Activated CD4-positive, alpha-beta T cell treated with anti-CD3 and anti-CD28 coated beads, Interleukin-2, amount 10 ng/mL, durations not matched to agents 24 days and 14 days (primary cell): ENCODE measurements at places on chromosomes 13 and 19. TPM values are rescaled to one million over a fixed set of nuclear protein-coding genes. Genes with fewer than 3 reads are reported as not detected.

Gene MTUS2
- total RNA-seq: not detected in 2 replicates

Gene NLRP9
- total RNA-seq: not detected in 2 replicates

Gene ZNF100
- total RNA-seq: 20.8 and 24.1 TPM in 2 replicates

Gene FXYD1
- 0.79 TPM in 1 of 2 replicates, not detected in the other for total RNA-seq

Gene ACER1
- total RNA-seq: 0.28 TPM in 1 of 2 replicates, not detected in the other

Gene CASP14
- not detected in 2 replicates for total RNA-seq

DNA sequence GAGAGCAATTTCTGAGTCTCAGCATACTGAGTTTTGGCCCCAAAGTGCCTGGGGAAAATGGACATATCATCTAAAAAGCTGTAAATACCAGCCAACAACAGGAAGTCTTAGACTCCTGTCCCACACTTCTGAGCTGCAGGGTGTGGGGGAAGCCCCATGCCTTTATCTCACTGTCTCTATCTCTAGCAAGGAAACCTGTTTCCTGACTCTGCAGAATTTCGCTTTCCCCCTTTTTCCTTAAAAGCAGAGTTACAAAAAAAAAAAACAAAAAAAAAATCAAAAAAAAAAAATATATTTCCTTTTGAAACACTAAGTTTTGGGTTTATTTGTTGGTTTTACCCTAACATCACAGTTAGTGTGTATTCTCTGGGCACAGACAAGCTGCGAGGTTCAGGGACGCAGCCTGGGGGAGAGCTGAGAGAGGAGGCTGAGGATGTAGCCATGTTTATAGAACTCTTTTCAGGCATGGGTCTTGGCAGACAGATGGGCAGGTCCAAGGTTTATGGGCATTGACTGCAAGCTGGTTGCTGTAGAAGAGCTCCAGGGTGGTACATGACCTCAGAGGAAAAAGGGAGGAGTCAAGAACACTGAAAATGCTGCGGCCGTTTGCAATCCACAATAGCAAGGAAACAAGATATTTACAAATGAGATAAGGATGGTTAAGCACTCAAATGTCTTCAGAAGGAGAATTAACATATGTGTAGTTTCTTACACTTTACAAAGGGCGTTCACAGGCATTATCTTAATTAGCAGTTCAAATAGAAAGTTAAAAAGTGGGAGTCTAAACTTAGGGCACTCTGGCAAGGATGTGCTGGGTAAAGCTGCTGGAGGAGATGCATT lies 4.9 kb downstream of the MBNL2 start:
- peak; percentile 85 for DNase-seq
- peaks cover 6% of the 10 kb centered on the region for H3K36me3 ChIP-seq
- H3K4me3 ChIP-seq: peak overlapping the region; percentile 86
- no peaks in the 10 kb centered on the region for H3K27me3 ChIP-seq
- peak overlapping the region; percentile 70 for H3K27ac ChIP-seq

- no peak overlapping the region for H3K27ac ChIP-seq
- no peak for DNase-seq
- no peaks in the 10 kb centered on the region for H3K4me1 ChIP-seq
- H3K4me3 ChIP-seq: no peak overlapping the region
Observed at GRCh38 chr13:23516702-23517101, 53.5 kb upstream of the TNFRSF19 start.

GRCh38 chr19:40216777-40217026 lies 1.5 kb downstream of the TTC9B start:
- no peaks in the 10 kb centered on the region for H3K36me3 ChIP-seq
- H3K27me3 ChIP-seq: peaks cover 31% of the 10 kb centered on the region
- no peak for DNase-seq
- no peak overlapping the region for H3K4me3 ChIP-seq

DNA sequence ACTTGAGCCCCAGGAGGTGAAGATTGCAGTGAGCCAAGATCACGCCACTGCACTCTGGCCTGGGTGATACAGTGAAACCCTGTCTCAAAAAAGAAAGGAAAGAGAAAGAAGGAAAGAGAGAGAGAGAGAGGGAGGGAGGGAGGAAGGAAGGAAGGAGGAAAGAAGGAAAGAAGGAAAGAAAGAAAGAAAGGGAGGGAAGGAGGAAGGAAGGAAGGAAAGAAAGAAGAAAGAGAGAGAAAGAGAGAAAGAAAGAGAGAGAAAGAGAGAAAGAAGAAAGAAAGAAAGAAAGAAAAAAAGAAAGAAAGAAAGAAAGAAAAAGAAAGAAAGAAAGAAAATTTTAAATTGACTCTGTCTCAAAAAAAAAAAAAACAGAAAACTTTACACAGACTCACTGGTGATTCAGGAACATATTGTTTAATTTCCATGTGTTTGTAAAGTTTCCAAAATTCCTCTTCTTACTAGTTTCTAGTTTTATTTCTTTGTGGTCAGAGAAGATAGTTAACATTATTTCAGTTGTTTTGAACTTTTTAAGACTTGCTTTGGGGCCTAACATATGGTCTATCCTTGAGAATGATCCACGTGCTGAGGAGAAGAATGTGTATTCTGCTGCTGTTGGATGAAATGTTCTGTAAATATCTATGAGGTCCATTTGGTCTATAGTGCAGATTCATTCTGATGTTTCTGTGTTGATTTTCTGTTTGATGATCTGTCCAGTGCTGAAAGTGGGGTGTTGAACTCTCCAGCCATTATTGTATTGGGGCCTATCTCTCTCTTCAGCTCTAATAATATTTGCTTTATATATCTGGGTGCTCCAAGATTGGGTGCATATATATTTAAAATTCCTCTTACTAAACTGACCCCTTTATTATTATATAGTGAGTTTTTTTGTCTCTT lies 204.4 kb upstream of the SERP2 start:
- H3K36me3 ChIP-seq: no peaks in the 10 kb centered on the region
- peaks cover 28% of the 10 kb centered on the region for H3K27me3 ChIP-seq
- DNase-seq: no peak
- no peak overlapping the region for H3K4me3 ChIP-seq
- no peaks in the 10 kb centered on the region for H3K4me1 ChIP-seq

GRCh38 chr13:110045202-110045601 lies 258.8 kb upstream of the IRS2 start:
- no peak overlapping the region for H3K4me3 ChIP-seq
- H3K27ac ChIP-seq: no peak overlapping the region

DNA sequence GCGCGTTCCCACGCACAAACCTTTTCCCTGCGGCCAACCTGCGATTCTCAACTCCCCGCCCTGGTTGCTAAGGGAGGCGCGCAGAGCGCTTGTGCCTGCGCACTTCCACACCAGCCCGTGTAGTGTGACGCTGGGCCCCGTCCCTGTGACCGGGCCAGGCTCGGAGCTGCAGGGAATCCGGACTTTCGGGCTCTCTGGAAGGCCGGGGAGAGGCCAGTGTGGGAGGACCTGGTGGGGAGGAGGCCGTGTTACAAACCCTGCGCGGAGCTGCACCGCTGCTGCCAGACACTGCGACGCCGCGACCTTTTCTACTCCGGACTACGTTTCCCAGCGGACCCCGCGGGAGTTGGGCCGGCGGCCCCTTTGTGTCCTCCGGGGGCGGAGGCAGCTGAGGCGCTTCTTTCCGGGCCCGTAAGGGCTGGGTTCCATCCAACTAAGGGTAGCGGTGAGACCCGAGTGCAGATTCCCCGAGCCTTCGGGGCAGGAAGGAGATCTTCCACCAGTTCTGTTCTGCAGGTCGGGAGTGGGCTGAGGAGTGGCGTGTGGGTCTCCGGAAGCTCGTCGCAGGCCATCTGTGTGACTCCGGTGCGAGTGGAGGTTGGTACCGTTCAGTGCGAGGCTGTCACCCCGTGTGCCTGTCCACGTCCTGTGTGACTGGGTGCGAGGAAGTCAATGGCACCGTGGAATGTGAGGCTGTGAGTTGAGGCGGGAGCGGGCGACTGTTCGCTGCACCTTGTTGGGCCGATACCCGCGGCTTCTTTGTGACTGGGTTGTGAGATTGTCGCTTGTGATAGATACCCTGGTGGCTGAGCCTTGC lies at the start of gene ZNF570:
TSS of gene ZNF570 (plus strand) at position 396 of the 817 bp plus-strand sequence. CDS start 999 bp downstream, outside the sequence.
- H3K4me1 ChIP-seq: peaks cover 19% of the 10 kb centered on the region
- H3K36me3 ChIP-seq: peaks cover 38% of the 10 kb centered on the region
- peak within 1 kb of the TSS; percentile 90 for H3K4me3 ChIP-seq
- no peaks in the 10 kb centered on the region for H3K27me3 ChIP-seq
- DNase-seq: peak; percentile 96

DNA sequence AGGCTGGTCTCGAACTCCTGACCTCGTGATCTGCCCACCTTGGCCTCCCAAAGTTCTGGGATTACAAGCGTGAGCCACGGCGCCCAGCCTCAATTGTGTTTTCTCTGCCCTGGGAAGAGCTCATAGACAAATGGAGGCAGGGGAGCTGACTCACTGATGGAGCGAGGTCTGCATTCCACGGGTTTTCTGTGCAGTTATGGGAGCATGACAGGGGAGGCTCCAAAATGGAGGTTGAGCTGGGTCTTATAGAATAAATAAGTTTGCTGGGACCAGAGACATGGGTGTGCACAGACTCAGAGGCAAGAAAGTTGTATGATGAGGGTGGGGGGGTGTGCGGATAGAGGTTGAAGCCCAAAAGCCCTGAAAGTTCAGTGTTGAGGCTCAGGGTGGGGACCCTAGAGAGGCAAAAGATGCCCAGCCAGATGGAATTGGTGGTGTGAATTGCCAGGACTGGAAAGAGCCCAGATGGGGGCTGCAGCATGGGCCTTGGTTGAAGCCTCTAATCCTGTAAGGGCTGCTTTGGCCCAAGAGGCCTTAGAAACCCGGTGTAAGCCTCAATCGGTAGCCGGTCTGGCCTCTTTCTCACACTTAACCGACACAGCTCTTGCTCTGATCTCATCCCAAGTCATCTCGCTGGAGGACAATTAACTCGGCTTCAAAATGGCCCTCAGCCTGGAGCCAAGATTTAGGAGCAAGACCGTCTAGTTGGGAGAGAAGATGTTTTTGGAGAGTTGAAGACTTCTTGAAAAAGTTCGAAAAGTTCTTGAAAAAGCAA lies 1.9 kb downstream of the TPM4 start:
- H3K27ac ChIP-seq: peak overlapping the region; percentile 97

- no peak for DNase-seq
- H3K36me3 ChIP-seq: no peaks in the 10 kb centered on the region
- H3K27me3 ChIP-seq: no peaks in the 10 kb centered on the region
Observed at GRCh38 chr13:94776956-94777355, 64.6 kb upstream of the SOX21 start.

DNA sequence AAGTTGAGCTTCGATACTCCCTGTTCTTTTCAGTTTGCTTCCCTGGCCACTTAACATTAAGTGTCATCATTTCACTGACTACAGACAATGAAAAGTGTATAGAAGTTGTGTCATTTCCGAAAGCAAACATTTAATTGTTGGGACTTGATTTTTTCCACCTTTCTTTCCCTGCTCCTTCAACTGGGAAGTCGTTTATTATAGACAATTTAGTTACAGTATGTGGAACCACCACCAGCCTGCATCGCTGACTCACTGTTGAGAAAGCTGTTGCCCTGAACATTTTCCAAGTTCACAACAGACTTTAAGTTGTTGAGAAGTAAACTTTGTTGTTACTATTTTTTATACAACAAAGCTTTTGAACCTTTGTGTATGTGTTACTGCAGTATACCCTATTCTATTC lies 788.4 kb upstream of the PRR20A start:
- H3K4me3 ChIP-seq: no peak overlapping the region
- no peak for DNase-seq
- H3K36me3 ChIP-seq: no peaks in the 10 kb centered on the region
- no peaks in the 10 kb centered on the region for H3K4me1 ChIP-seq
- no peaks in the 10 kb centered on the region for H3K27me3 ChIP-seq
- H3K27ac ChIP-seq: no peak overlapping the region

GRCh38 chr19:6833166-6833790 lies 54.1 kb upstream of the ADGRE1 start:
- no peak overlapping the region for H3K4me3 ChIP-seq
- no peaks in the 10 kb centered on the region for H3K27me3 ChIP-seq
- H3K36me3 ChIP-seq: peaks cover 81% of the 10 kb centered on the region
- no peak for DNase-seq
- H3K27ac ChIP-seq: no peak overlapping the region
- peaks cover 32% of the 10 kb centered on the region for H3K4me1 ChIP-seq

GRCh38 chr19:45075301-45076028 lies 813 bp downstream of the ZNF296 start:
- no peaks in the 10 kb centered on the region for H3K27me3 ChIP-seq
- H3K27ac ChIP-seq: peak overlapping the region; percentile 80
- peak overlapping the region; percentile 86 for H3K4me3 ChIP-seq

- DNase-seq: no peak
- no peak overlapping the region for H3K4me3 ChIP-seq
- H3K4me1 ChIP-seq: no peaks in the 10 kb centered on the region
- no peak overlapping the region for H3K27ac ChIP-seq
Observed at GRCh38 chr19:32230441-32230840, 115.0 kb upstream of the ZNF507 start.

GRCh38 chr19:13151605-13152355 lies 1.6 kb downstream of the IER2 start:
- H3K4me1 ChIP-seq: peaks cover 38% of the 10 kb centered on the region
- H3K27ac ChIP-seq: peak overlapping the region; percentile 100
- H3K36me3 ChIP-seq: peaks cover 36% of the 10 kb centered on the region
- peaks cover 2% of the 10 kb centered on the region for H3K27me3 ChIP-seq

DNA sequence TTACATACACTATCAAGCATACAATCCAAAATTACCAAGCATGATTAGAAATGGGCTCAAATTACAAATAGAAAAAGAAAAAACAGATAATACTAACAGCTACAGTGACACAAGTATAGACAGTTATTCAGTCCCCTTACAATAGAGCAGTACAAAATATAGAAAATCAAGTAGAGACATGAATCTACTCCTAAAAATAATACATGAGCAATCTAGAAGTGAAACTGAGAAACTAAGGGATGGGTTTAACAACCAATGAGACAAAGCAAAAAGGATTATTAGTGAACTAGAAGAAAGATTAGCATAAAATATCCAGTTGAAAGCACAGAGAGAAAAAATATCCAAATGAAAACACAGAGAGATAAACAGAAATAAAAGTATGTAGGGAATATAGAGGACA lies 426.7 kb downstream of the TBC1D4 start:
- DNase-seq: no peak
- H3K27ac ChIP-seq: no peak overlapping the region
- no peak overlapping the region for H3K4me3 ChIP-seq
- H3K27me3 ChIP-seq: no peaks in the 10 kb centered on the region
- no peaks in the 10 kb centered on the region for H3K36me3 ChIP-seq

- H3K4me3 ChIP-seq: no peak overlapping the region
- DNase-seq: no peak
- peaks cover 12% of the 10 kb centered on the region for H3K4me1 ChIP-seq
- H3K27me3 ChIP-seq: peaks cover 10% of the 10 kb centered on the region
- H3K36me3 ChIP-seq: no peaks in the 10 kb centered on the region
Observed at GRCh38 chr19:54422136-54422535, 6.9 kb downstream of the TTYH1 start.

GRCh38 chr19:18429717-18430416 lies 8.1 kb downstream of the ISYNA1 start:
- H3K36me3 ChIP-seq: peaks cover 16% of the 10 kb centered on the region
- H3K4me1 ChIP-seq: peaks cover 14% of the 10 kb centered on the region
- peak; percentile 75 for DNase-seq
- H3K27me3 ChIP-seq: no peaks in the 10 kb centered on the region
